ENCODE measurements at places on chromosomes 1 and 21. TPM values are rescaled to one million over a fixed set of nuclear protein-coding genes. Genes with fewer than 3 reads are reported as not detected.

Gene OR2L13
- total RNA-seq, result not detected

Gene BTBD8
- 4.0 TPM for total RNA-seq

Gene SLAMF6
- 0.22 TPM for total RNA-seq

Gene RXFP4
- not detected for total RNA-seq

Gene COG2
- total RNA-seq, result 25.6 TPM

Gene TGFB2
- total RNA-seq, result 4.4 TPM

Gene LRRC3
- total RNA-seq, result 1.8 TPM

Gene LORICRIN
- not detected for total RNA-seq

Gene OR2T34
- total RNA-seq, result not detected

Gene LCE3D
- not detected for total RNA-seq

- no peak for DNase-seq
Measured at GRCh38 chr1:119542492-119542946, 35.5 kb downstream of the HSD3B1 start.

GRCh38 chr1:4786055-4786454, 131.6 kb downstream of the AJAP1 start:
- no peak for DNase-seq

- no peak for DNase-seq
Measured at GRCh38 chr1:74471470-74471869, 40.9 kb downstream of the LRRC53 start.

- DNase-seq, result no peak
Measured at GRCh38 chr21:31317688-31318087, 26.4 kb downstream of the TIAM1 start.

GRCh38 chr1:64220241-64220640, 16.8 kb downstream of the UBE2U start:
- DNase-seq, result no peak

DNA sequence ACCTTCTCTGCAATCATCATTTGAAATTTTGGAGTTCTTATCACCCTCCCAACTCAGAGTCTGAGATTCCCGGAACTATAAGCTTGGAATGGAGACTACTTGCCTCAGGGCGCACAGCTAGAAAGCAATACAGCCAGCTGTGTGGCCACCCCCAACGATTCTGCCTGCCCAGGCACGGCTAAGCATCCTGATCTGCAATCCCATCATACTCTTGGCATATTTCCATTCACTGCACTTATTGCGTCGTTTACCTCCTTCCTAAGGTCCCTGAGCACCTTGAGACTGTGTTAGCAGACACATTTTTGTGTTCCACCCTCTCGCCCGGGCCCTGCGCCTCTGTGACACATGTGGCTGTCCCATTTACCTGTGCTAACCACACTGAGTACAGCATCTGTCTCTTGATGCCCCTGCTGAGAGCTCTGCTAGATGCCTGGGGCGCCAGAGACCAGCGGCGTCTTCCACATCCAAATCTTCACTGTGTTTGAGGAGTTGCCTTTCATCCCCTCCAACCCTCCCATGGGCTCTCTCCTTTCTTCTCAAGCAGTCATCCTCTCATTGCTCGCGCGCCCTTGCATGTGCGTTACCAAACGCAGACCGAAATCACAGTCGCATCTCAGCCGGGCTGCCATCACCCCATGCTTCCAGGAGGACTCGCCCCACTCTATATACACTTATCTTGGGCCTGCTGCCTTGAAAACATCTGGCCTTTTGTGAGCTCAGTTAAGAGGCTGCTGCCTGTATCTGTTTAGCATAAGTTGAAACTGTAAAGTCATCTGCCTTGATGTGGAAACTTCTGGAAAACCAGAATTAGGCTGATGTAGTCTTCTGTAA, 3.5 kb upstream of the CLDN19 start:
- no peak for DNase-seq

DNA sequence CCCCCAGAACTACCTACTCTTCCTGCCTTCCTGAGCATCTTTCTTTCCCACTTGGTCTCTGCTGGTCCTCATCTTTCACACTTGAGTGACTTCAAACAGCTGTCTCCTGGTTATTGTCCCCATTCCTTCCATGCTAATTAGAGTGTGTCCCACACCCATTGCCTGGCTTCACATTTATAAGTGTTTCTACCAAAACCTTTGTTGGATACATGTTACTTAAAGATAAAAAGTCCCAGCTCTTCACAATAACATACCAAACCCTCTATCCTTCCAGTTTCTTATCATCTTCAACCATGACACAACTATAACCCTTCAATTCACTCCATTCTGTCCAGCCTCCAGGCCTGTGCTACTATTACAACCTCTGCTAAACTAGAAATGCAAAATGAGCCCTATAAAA, 41.0 kb downstream of the VCAM1 start:
- DNase-seq, result no peak

DNA sequence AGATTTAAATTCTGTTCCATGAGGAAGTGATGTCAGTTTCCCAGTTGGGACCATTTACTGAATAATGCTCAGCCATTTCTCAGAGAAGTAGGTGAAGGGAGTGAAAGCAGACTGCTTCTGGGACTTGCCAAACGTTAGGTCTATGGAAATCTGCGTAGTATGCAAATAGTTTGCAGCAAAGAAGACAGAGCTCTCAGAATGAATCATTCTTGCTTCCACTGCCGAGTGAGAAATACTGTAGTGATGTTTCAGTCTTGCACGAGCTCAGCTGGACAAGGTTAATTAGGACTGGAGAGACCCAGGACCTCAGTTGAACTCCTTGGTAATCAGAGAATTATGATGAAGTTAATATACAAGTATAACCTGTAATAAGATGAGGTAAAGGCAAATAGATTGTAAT, 317.7 kb upstream of the DAB1 start:
- DNase-seq, result no peak

DNA sequence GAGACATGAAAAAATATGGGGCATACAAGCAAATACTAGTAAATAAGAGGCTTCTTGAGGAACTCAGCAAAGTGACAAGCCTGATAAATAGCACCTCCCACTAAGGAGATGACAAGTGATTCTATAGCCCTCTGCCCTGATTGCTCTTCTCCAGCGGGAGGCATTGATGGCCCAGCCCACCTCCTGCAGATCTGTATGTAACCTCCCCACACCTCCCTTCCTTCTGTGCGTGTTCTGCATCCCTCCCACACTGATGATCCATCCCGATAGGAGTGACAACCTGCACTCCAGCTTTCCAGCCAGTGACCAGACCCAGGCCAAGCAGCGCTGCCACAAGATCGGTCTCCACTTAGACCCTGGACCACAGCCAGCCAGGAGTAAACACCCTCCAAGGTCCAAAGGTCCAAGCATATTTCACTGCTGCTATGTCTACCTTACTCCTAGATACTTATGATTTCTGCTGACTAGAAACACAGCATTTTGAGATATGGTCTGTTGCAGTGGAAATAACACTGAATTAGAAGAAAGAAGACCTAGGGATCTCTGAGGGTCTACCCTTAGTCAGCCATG, 176.1 kb downstream of the BRINP2 start:
- DNase-seq, result no peak

DNA sequence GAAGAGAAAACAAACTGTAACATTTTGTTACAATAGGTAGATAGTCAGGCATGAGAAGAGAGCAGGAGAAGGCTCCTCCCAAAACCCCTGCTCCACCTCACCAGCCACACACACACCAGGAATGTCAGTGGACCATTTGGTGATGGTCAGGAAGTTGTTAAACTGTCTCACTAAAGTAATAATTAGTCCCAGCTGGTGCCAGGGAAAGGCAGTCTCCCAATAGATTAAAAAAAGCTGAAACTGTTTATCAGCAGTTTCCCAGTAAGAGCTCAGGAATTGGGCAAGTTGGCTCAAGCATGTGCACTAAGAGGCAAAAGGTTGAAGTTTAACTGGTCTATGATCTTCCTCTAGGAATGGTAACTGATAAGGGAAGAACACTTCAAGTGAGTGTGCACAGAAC, 249.6 kb downstream of the COL11A1 start:
- DNase-seq, result no peak

- DNase-seq, result no peak
Measured at GRCh38 chr1:11214698-11215380, 25.7 kb downstream of the ANGPTL7 start.

- DNase-seq, result peak; percentile 84
Measured at GRCh38 chr1:151832318-151832980, 847 bp upstream of the RORC start.

DNA sequence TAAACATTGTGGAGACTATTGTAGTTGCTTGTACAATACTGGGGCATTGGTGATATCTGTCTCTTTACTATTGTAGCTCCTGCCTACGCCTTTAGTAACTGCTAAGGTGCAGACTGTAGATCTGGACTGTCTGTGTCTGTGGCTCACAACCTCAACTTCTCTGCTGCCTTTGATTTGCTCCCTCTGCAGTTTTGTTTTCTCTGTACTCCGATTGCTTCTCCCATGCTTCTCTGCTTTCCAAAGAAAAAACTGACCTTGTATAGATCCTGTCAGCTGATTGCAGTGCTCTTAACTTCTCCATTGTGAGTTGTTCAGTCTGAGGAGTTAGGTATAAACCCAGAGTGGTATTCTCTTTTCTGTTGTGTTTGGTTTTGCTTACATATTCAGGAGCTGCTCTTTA, 15.3 kb downstream of the MAGI3 start:
- no peak for DNase-seq

- DNase-seq, result no peak
Measured at GRCh38 chr1:70518106-70518505, 107.0 kb downstream of the CTH start.

- no peak for DNase-seq
Measured at GRCh38 chr1:81780705-81781454, 19.9 kb upstream of the ADGRL2 start.

- DNase-seq, result no peak
Measured at GRCh38 chr1:154796303-154796892, 73.7 kb downstream of the KCNN3 start.

GRCh38 chr1:40599926-40600325, 65.6 kb downstream of the RIMS3 start:
- no peak for DNase-seq

Measured in left ventricle myocardium inferior (tissue), 1 donor.